Smooth muscle cell of the pulmonary artery (primary cell): ENCODE measurements at places on chromosomes 11 and 22. TPM values are rescaled to one million over a fixed set of nuclear protein-coding genes. Genes with fewer than 3 reads are reported as not detected.

The PRG3 gene
- total RNA-seq: not detected in 2 replicates

The FAT3 gene
- 1.1 and 1.5 TPM in 2 replicates for total RNA-seq

The ABCC8 gene
- total RNA-seq: not detected in 2 replicates

The TSPAN32 gene
- total RNA-seq: 0.46 TPM in 1 of 2 replicates, not detected in the other

The MB gene
- total RNA-seq: 0.39 TPM in 1 of 2 replicates, not detected in the other

The OR5AL1 gene
- total RNA-seq: not detected in 2 replicates

The MUC5AC gene
- total RNA-seq: not detected in 2 replicates

The PTGDR2 gene
- 0.07 and 0.33 TPM in 2 replicates for total RNA-seq

The GPHA2 gene
- not detected in 2 replicates for total RNA-seq

The IGLL1 gene
- total RNA-seq: not detected in 2 replicates

The MS4A14 gene
- total RNA-seq: not detected in 2 replicates

The GSTT2 gene
- not detected in 2 replicates for total RNA-seq

The GRK2 gene
- total RNA-seq: 38.8 and 44.9 TPM in 2 replicates

The TEAD1 gene
- 104 and 107 TPM in 2 replicates for total RNA-seq

The SERPIND1 gene
- not detected in 2 replicates for total RNA-seq

The NF2 gene
- total RNA-seq: 50.8 and 65.8 TPM in 2 replicates
